ENCODE measurements at places on chromosomes 16 and 17. TPM values are rescaled to one million over a fixed set of nuclear protein-coding genes. Genes with fewer than 3 reads are reported as not detected.

DNA sequence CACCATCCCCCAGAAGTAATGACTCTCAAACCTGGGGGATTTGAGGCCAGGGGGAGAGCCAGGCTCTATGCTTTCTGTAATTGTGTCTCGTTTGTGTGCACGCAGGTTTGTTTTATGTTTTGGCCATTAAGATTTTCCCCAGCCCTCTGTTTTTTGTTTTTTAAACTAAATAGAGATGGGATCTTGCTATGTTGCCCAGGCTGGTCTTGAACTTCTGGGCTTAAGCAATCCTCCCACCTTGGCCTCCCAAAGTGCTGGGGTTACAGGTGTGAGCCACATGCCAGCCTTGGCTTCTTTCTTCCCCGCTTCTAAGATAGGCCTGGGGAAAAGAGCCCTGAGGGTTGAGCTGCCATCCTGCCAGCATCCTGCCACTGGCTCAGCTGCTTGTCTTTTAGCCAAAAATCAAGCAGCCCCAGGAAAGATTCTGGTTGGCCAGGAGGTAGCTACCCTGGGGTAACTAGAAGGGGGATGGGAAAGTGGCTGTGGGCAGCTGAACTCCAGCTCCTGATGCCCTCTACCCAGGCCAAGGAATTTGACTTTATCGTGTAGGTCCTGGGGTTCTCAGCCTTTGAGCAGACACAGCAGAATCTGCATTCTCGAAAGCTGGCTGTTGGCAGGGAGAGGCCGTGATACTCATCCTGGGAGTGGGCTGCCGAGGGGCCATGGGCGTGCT, 18.4 kb downstream of the KDM8 start:
- DNase-seq = no peak

- no peak for DNase-seq
These were observed 699 bp downstream of the FAM222B start for GRCh38 chr17:28841901-28842281.

GRCh38 chr17:9647014-9647413, 1.7 kb downstream of the USP43 start:
- no peak for DNase-seq

DNA sequence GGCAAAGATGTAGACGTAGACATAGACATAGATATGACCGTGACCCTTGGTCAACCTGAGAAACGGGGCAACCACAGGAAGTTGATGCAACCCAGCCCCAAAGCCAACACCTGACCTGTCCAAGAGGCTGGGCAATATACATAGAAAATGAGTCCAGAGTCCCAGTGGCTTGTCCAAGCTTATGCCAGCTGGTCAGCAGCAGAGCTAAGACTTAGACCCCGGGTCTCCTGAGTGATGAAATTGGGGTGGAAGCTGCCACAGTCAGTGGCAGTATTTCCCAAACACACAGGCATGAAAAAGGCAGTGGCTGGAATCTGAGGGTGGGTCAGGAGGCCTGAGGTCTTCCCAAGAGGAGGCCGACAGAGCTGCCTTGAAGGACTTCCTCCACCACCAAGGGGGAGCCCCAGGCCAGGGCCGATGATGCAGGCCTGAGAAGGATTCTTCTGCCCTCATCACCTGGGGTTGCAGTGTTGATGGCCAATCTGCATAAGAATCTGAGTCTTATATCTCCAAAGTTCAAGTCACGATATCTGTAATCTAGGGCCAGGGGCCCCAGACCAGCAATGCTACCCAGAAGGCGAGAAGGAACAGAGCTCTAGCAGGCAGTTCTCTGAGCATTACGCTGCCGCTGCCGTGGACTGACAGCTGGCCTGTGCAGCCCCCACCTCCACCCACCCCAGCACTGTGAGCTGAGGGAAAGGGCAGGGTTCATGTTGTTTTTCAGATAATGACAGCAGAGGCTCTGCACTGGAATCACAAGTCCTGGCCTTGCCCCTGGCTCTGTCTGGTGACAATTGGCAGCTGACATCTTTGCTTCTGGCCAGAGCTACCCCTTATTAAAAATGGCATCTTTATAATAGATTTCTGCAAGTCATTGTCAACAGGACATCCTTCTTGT, 72.7 kb downstream of the GNAO1 start:
- no peak for DNase-seq

GRCh38 chr17:49738456-49739163, 25.3 kb downstream of the FAM117A start:
- no peak for DNase-seq

- DNase-seq = no peak
These were observed 26.8 kb downstream of the DCUN1D3 start for GRCh38 chr16:20873331-20873730.

DNA sequence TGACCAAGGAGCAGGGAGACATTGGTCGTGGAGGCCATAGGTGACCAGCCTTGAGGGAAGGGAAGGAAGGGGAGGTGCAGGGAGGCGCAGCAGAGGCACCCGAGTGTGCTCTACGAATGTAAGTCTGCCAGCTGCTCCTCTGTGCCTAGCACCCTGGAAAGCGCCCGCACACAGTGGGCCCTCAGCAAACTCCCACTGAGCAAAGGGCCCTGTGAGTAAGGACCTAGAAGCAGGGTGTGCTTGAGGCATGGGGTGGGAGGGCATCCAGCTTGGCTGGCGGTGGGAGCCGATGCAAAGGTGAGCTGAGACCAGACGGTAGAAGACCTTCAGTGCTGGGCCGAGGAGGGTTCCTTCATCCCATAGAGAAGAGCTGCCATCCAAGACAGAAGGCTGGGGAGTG, 36.2 kb upstream of the MEOX1 start:
- DNase-seq = no peak

- peak; percentile 49 for DNase-seq
These were observed 20.4 kb upstream of the SLC38A8 start for GRCh38 chr16:84062734-84063640.

GRCh38 chr16:68644715-68645493, at the start of gene CDH3:
TSS of gene CDH3 (plus strand) at chr16:68645310. CDS start at chr16:68645380, 70 bp downstream.
- DNase-seq = no peak

PIRT gene
- not detected for total RNA-seq

MMP2 gene
- 405 TPM for total RNA-seq
